ENCODE measurements at places on chromosomes 1 and 21.

GRCh38 chr1:246769306-246769705 is 45.1 kb downstream of the SCCPDH start:
- no peak for DNase-seq

- DNase-seq: no peak
Observed at GRCh38 chr21:38965241-38965640, 159.5 kb downstream of the ETS2 start.

DNA sequence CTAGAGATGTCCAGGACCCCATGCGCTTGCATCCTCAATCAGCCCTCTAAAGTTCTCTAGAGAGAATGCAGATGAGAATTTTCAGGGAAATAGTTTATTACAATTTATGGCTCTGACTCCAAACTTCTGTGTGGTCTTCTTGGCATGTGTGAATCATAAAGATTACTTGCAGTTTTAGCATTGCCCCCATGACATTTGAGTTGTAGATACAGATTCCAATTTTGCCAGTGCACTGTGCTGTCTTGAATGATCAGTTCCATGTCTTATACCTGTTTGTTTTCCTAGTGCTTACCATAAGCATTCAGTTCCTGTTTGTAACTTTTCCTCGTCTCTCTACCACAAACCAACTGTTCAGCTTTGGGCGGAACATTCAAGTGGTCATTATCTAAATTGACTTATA is 4.8 kb downstream of the KRTAP21-3 start:
- no peak for DNase-seq

GRCh38 chr21:32131960-32132359 is 146.9 kb downstream of the MIS18A start:
- no peak for DNase-seq

DNA sequence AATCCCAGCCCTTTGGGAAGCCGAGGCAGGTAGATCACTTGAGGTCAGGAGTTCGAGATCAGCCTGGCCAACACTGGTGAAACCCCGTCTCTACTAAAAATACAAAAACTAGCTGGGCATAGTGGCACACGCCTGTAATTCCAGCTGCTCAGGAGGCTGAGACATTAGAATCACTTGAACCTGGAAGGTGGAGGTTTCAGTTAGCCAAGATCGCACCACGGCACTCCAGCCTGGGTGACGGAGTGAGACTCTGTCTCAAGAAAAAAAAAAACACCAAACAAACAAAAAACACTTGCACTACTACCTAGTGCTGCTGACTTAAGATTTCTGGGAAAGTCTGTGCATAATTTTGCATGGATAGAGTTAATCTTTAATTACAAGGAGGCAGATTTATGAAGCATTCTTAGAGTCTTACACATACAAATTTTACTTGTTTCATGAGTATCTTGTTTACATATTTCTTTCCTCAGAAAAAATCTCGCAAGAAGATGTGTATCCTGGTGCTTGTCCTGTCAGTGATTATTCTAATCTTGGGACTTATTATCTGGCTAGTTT is 8.7 kb upstream of the PPP1R8 start:
- no peak for DNase-seq

GRCh38 chr21:14752345-14752909 is 206.3 kb upstream of the SAMSN1 start:
- DNase-seq: no peak
